ENCODE measurements at places on chromosomes 13 and 19. TPM values are rescaled to one million over a fixed set of nuclear protein-coding genes. Genes with fewer than 3 reads are reported as not detected.

TNNI3 gene
- total RNA-seq, result 16.5 TPM

CLDND2 gene
- total RNA-seq, result not detected

PRX gene
- total RNA-seq, result 2.5 TPM

CADM4 gene
- total RNA-seq, result 28.7 TPM

SMG9 gene
- total RNA-seq, result 90.6 TPM

INAFM1 gene
- total RNA-seq, result 13.8 TPM

SMAD9 gene
- 23.3 TPM for total RNA-seq

HTR2A gene
- total RNA-seq, result not detected

LRRC63 gene
- 0.82 TPM for total RNA-seq

BST2 gene
- total RNA-seq, result 3.6 TPM

FXYD1 gene
- total RNA-seq, result 0.98 TPM

ACER1 gene
- not detected for total RNA-seq

TMEM161A gene
- 42.8 TPM for total RNA-seq

GPR180 gene
- total RNA-seq, result 7.2 TPM

ZNF418 gene
- total RNA-seq, result 22.9 TPM

PLD3 gene
- 334 TPM for total RNA-seq

KIR3DL3 gene
- not detected for total RNA-seq

LILRB3 gene
- total RNA-seq, result not detected
